ENCODE measurements at places on chromosomes 4 and X.

GRCh38 chr4:21535898-21536297 is 412.7 kb downstream of the KCNIP4 start:
- no peak for DNase-seq

GRCh38 chr4:70841951-70842350 is 2.3 kb upstream of the GRSF1 start:
- no peak for DNase-seq

DNA sequence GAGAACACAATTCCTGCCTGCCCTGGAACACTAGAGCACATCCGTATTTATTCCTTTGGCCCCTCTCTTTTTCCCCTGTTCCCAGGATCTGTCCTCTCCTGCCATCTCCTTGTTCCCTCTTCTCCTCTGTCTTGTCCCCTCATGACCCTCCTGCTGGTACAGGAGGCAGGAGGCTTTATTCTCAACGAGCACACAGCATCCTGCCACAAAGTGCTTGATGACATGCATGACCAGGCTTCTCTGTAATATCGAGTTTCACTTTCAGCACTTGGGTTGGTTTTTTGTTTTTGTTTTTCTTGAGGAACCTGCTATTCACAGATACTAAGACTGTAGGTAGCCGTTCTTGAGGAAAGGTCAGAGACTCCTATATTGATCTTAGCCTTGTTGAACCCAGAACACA is 35.3 kb downstream of the NALF2 start:
- DNase-seq: peak; percentile 53

- no peak for DNase-seq
Measured at GRCh38 chr4:106628586-106629267, 260.1 kb upstream of the GIMD1 start.

- no peak for DNase-seq
Measured at GRCh38 chrX:151711787-151712186, 4.0 kb upstream of the FATE1 start.

- no peak for DNase-seq
Measured at GRCh38 chrX:39728852-39729598, 368.7 kb downstream of the BCOR start.

- DNase-seq: no peak
Measured at GRCh38 chr4:103422467-103423219, 224.5 kb upstream of the CENPE start.

DNA sequence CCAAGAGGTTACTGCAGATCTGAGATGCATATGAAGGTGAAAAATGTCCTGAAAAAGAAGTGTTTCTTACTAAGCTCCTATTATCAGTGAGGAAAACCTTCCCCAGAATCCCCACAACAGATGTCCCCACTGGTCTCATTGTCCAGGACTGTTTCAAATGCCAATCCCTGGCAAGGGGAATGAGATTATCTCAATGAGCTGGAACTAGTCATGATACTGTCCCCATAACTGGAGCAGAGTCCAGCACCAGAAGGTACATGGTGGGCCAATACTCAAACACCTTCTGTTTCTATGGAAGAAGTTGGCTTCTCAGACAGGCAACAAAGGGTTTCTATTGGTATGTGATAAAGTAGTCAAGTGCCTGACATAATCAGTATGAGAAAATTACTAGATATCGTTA is 221.1 kb upstream of the TLL1 start:
- DNase-seq: no peak

DNA sequence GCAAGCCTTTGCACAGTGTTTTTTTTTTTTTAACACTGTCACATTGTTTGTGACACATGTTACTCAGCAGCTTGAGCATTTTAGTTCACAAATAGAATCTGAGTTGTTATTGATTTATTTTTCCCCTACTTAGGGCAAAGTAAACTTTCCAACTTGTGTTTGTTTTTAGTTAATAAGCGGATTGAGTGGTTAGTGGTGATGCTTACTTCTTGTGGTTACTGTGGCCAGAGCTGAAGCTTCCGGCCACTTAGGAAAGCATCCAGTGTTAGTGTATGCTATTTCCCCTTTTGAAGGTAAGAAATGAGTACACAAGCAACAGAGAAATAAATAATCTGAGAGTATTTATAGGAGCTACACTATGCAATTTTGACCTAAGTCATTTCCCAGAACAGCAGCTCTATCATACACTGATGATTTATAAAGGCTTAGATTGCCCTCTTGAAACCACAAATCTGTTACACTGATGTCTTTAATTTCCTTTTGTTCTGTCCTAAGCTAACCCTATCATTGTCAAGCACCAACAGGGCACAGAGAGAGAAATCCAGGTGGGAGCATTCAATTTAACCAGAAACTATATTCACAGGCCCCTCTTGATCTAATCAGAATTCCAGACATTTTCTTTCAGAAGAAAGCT is 2464.6 kb downstream of the PCDH7 start:
- no peak for DNase-seq

- DNase-seq: no peak
Measured at GRCh38 chr4:84905646-84906045, 60.8 kb downstream of the WDFY3 start.

DNA sequence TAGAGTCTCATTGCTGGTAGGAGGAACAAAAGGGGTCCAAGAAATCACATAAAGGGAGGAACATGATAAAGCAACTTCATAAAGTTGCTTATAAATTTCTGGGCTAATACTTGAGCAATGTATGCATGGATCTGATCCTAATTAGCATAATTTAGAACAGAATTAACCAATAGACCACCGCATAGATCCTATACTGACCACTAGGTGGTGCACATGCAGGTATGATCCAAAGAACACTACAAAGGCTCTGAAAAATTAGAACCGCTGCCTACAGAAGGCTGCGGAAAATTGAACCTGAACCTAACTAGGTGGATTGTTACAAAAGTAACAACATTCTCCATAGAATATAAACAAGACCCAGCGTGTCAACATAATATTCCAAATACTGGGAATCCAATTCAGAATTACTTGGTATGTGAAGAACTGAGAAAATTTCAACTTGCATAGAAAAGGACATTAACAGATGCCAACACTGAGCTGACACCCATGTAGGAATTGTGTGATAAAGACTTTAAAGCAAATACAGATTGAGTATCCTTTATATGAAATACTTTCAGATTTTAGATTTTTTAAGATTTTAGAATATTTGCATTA is 23.3 kb downstream of the BRCC3 start:
- DNase-seq: peak; percentile 55

- no peak for DNase-seq
Measured at GRCh38 chrX:38975368-38975942, 174.2 kb downstream of the MID1IP1 start.

GRCh38 chr4:122963216-122963615 is 40.8 kb upstream of the NUDT6 start:
- no peak for DNase-seq

DNA sequence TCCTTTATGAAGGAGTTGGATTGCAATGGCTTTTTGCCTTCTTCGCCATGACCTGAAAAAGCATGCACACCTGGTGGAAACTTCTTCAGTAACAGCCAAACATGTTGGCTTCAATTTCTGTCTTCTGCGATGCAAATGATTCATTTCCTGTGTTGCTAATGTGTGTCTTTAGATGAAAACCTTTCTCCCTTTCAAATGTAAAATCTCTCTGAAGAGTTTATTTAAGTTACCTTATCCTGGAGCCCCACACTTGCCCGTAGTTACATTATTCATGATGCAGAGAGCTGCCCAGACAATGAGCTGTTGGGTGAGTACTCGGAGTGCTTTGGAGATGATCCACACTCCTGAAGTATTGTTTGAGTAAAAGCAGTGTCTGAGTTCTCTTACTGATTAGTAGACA is 1100.9 kb downstream of the RPA4 start:
- DNase-seq: peak; percentile 1

DNA sequence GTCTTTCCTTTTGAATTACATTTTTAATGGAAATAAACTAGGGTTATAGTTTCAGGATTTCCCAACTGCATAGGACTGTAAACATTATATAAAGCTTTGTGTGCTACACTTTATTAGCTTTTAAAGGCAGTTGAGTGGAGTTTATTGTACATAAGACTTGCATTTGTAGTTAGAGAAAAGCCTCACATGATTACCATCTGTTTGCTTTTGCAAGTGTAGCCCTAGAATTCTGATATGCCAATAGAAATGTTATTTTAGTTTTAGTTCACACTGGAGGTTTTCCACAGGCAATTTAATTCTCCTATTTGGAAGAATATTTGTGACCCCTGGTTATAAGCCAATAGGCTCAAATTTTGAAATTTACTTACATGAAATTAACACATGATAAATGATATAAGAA is 41.3 kb upstream of the ANK2 start:
- no peak for DNase-seq

- no peak for DNase-seq
Measured at GRCh38 chrX:96564595-96564994, 120.0 kb upstream of the DIAPH2 start.

- no peak for DNase-seq
Measured at GRCh38 chr4:5370286-5370685, 319.0 kb downstream of the STK32B start.

DNA sequence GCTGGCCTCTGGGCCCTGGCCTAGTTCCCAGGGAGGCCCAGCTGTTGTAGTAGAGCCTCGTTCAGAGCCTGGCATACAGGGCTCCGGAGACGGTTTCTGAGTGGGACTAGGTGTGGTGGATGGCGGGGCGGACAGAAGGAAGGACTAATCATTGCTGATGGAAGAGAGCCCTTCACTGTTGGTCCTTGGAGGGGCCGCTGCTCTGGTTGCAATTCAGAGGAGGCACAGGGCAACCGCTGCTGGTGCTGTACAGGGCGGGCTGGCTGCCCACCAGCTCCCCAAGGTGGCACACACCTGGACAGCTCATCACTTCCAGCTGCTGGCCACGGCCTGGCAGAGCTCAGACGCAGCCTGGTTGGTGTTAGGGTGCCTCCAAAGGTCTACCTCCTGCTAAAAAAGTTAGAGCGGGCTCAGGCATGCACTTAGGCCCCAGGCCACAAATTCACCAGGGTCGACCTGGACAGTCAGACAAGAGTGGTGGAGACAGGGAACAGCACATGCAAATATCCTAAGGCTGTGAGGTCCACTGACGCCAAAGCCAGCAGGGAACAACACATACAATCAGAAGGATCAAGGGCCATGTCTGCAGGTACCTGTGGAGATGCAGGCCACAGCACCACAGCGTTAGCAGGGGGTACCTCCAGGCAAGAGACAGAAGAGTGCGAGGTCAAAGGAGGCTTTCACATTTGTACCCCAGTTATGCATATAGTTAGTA is 7.5 kb upstream of the RNF4 start:
- no peak for DNase-seq

DNA sequence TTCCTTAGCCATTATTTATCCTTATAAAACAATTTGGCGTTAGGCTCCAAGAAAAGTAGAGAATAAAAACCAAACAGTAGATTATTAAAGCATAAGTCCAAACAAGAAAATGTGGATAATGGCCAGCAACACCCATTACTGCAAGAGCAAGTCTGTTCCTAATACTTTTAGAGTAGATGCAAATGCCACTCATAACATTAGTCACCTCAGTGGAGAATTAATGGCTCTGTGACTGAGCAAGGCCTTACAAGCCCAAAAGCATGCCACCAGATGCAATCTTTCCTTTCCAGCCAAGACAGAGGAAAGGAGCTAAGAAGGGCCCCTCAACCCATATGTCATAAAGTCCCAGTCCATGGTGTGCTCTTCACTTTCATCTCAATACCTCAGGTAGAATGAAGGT is 373.8 kb downstream of the OPHN1 start:
- DNase-seq: no peak

DNA sequence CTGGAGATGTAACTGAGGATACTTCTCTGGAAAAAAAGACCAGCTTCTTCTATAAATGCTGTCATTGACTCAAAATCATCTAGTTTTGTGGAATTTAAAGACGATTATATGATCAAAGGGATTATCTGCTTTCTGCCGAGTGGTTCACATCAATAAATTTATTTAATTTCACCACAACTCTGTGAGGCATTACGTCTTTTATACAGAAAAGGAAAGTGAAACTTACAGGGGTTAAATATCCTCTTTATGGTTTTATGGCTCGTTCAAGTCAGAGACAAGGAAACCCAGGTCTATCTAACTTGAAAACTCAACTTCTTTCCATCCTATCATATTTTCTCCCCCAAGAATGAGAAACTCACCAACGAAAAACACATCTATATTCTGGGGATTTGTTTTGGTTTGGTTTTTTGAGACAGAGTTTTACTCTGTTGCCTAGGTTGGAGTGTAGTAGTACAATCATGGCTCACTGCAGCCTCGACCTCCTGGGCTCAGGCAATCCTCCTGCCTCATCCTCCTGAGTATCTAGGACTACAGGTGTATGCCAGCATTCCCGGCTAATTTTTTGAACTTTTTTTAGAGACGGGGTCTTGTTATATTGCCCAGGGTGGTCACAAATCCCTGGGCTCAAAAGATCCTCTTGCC is 377.9 kb upstream of the EMCN start:
- peak; percentile 38 for DNase-seq

DNA sequence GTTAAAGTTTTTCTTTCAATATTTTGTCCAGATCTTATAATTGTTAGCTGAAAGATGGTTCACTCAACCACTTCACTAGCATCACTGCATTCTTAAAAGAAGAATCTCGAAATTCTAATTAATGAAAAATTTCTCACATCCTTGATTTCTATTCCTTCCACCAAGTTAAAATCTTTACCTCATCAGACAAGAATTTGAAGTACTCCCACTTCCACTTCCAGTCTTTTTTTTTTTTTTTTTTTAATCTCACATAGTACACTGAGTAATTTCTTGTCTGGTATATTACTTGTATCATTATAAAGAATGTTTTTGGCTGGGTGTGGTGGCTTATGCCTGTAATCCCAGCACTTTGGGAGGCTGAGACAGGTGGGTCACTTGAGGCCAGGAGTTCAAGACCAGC is 73.2 kb downstream of the FBXW7 start:
- DNase-seq: no peak

DNA sequence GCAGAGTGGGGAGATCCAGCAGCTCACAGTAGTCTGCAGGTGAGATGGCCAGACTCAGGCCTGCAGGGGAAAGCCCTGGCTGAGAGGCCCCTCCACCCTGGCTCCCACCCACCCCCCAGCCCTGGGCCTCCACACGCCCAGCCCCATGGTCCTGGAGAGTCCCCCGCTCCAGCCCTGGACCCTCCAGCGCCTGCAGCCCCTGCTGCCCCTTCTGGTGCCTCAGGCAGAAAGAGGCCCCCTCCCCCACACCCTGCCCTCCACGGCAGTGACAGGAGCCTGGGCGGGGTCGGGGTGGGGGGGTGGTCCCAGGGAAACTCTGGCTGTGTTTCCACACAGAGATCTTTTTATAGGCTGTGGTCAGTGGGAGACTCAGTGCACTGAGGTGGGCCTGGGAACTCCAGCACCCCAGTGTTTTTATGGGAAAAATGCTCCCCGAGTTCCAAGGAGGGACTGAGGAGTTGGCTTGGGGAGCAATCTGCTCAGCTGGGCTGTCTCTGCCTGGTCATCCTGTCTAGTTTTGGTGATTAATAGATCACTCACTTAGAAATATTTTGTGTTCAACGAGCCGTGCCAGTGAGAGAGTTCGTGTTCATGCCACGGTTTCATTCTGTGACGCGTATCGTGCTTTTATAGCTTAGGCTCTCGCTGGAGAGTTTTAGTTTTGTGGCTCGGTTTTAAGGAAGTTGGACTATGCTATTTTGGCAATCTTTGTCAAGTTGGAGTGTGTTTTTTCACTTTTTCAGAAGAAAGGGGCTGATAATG is 53.1 kb upstream of the HGFAC start:
- DNase-seq: peak; percentile 72

- DNase-seq: no peak
Measured at GRCh38 chr4:64581422-64581821, 172.2 kb upstream of the TECRL start.
